Renal pelvis (tissue), 12 donors: ENCODE measurements at places on chromosomes 1 and 21.
A peak's percentile ranks its signal among the peaks of the same experiment; 100 is the strongest.

DNA sequence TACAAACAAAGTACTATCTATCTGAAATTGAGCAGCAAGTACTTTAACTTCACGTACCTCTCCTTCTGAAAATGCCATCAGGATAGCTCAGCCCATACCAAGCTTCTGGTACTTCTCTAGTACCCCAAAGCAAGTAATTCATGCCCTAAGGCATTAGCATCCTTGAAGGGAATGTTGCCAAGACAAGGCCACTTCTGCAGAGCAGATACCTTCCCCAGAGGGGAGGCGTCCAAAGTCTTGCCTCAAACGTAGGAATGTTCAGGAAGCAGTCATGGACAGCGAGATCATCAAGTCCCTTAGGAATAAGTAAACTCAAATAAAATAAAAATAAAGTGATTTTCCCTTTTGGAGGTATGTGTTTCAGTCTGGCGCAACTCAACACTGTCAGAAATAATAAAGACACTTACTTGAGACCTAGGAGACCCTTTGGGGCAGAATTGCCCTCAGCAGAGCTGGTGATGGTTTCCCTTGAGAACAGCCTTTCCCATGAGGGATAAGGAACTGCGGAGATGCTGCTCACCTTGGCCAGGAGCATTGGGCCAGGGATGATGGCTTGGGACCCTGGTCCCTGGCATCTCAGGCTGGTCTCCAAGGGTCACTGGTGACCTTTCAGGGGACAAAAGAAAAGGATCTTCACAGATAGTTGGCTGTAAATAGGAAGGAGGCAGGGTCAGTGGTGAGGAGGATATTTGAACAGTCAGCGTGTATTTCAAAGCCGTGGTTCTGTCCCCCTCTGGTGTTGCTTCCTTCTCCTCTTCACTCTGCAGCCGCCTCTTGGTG, 522.9 kb downstream of the KIF26B start:
- DNase-seq, result no peak

GRCh38 chr1:25813734-25814471, 5.9 kb upstream of the MTFR1L start:
- no peak for DNase-seq

DNA sequence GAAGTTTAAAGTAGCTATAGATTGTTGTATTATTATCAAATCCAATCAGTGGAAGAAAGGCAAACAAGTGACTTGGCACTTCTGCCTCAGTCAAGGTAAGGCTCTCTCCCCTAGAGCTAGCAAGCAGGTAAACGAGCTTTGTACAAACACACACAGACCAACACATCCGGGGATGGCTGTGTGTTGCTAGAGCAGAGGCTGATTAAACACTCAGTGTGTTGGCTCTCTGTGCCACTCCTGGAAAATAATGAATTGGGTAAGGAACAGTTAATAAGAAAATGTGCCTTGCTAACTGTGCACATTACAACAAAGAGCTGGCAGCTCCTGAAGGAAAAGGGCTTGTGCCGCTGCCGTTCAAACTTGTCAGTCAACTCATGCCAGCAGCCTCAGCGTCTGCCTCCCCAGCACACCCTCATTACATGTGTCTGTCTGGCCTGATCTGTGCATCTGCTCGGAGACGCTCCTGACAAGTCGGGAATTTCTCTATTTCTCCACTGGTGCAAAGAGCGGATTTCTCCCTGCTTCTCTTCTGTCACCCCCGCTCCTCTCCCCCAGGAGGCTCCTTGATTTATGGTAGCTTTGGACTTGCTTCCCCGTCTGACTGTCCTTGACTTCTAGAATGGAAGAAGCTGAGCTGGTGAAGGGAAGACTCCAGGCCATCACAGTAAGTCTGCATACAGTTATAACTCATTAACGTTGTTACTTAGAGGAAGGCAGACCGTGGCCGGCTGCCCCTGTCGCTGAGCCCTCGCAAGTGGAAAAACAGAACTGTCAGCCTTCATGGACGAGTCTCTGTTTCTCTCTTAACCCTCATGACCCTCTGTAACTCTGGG, at the start of gene PALMD:
Gene PALMD (plus strand): TSS at position 415 of the 833 bp plus-strand sequence. CDS start 205 bp downstream, at position 620.
- DNase-seq, result no peak

DNA sequence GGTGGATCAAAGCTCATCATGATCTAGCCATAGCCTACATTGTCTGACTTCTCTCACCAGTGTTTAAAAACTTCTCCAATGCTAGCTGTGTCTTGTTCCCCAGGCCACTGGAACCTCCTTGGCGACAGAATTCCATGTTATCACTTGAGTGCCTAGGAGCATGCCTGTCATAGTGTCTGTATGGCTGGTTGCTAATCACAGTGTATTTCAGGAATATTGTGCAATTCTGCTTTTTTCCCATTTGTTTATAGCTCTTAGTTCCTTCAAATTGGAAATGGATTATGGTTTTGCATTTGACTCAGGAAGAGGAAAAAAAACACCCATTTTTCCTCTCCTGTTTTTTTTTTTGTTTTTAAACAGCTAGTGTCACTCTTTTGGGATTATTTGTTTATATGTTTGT, 25.5 kb downstream of the ROR1 start:
- no peak for DNase-seq

GRCh38 chr1:22709891-22710700, 543 bp upstream of the EPHB2 start:
- peak; percentile 58 for DNase-seq

- DNase-seq, result no peak
Observed at GRCh38 chr1:207891148-207891547, 19.8 kb downstream of the CD34 start.

GRCh38 chr1:32933742-32934322, 30.8 kb downstream of the RNF19B start:
- DNase-seq, result no peak

DNA sequence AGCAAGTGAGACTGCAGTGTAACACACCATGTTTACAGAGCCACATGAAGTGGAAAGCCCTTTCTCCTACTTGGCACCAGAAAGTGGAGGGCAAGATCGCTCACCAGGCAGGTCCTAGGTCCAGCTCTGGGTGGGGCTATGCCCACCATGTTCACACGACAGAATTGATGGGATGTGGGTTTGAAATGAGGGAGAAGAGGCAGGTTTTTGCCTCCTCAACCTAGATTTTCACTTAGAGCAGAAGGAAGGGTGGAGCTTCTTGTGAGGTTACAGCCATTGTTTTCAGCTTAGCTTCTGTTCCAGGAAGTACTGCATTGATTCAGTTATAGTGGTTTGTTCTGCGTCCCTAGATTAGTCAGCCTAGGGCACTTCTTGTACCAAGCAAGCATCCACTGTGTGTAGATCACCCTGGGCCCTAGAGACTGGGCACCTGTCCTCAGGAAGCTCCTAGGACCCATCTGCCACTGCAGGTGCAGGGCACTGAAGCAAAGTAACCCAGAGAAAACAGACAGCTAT, 2.3 kb downstream of the CD53 start:
- DNase-seq, result no peak

- no peak for DNase-seq
Observed at GRCh38 chr1:7345516-7345915, 425.6 kb upstream of the VAMP3 start.

- peak; percentile 60 for DNase-seq
Observed at GRCh38 chr1:12067900-12068821, 5.1 kb downstream of the TNFRSF8 start.

- no peak for DNase-seq
Observed at GRCh38 chr1:47178654-47179016, 11.2 kb downstream of the PDZK1IP1 start.

- peak; percentile 47 for DNase-seq
Observed at GRCh38 chr21:40372506-40372905, 474.5 kb downstream of the DSCAM start.

DNA sequence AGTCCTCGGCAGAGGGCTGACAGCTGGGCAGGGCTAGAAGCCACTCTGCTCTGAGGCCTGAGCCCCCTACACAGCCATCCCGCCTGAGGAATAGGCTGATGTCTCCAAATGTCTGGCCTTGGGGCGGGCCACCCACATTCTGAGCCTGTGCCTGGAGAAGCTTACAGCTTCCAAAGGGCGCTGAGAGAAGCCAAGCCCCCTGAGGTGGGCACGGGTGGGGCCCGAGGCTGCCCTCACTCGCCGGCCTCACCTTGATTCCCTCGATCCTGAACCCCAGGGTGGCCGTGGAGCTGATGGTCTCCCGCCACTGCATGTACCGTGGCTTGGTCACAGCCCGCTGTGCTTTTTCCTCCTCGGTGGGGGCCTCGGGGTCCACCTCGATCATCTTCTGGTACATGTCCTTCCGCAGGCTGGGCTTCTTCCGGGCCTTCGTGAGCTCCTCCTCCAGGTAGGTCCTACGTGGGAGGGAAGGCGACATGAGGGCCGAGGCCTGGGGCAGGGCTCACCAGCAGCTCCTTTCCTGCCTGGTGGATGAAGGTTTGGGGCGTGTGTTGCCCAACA, 93.2 kb downstream of the STUM start:
- no peak for DNase-seq

DNA sequence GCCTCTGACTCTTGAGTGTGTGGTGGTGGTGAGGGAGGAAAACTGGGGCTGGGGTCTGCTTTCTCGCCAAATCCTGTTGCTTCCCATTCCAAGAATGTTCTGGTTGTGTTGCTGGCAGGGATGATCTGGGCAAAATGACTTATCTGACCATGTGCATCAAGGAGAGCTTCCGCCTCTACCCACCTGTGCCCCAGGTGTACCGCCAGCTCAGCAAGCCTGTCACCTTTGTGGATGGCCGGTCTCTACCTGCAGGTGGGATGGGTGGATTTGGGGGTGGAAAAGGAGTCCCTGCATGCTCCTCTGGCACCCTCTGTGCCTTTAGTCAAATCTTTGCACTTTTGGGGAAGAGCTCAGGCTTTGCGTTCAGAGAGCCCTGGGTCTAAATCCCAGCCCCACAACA, 18.1 kb downstream of the CYP4B1 start:
- no peak for DNase-seq

DNA sequence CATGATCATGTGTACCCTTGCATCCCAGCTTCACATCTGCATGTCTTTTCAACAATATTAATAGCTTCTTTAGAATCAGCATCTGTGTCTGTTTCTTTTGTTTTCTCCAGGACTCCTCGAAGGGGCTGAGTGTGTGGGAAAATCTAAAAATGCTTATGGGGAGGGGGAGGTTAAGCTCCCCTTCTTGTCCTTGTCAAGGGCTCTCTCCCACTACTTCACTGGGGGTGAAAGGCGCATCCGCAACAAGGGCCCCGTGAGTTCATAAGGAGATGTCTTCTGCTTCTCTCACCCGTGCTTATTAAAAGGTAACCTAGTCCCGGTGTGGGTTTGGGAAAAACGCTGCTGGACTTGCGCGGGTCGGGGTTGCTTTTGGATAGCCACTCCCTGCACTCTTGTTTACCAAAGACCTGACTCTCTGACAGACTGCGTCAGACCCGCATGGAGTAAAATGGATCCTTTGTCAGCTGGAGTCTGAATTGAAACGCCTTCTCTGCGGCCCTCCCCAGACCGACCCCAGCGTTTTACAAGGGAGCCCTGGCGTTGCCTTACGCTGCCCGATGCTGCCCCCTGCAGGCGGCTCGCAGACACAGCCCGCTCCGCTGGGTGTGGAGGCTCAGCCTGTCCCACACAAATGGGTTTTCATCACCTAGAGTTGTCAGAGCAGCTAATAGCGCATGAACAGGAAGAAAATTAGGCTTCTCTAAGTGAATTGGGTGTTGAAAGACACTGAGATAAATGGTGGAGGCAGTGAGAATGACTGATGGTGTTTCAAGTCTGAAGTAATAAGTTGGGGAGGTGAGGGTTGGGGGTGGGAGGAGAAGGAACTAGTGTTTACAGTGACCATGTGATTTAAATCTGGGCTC, 53.8 kb downstream of the IER5 start:
- DNase-seq, result peak; percentile 83

- peak; percentile 40 for DNase-seq
Observed at GRCh38 chr1:33257207-33257771, 997 bp downstream of the ZNF362 start.

GRCh38 chr1:34272152-34272551, 95.4 kb downstream of the C1orf94 start:
- DNase-seq, result no peak

- no peak for DNase-seq
Observed at GRCh38 chr1:201291916-201292315, 8.6 kb downstream of the PKP1 start.

- no peak for DNase-seq
Observed at GRCh38 chr1:162755306-162755705, 35.2 kb upstream of the HSD17B7 start.
